ENCODE measurements at places on chromosomes 7 and 10. TPM values are rescaled to one million over a fixed set of nuclear protein-coding genes. Genes with fewer than 3 reads are reported as not detected.

The SHTN1 gene
- 7.4 TPM for total RNA-seq

The PTF1A gene
- not detected for total RNA-seq

DNA sequence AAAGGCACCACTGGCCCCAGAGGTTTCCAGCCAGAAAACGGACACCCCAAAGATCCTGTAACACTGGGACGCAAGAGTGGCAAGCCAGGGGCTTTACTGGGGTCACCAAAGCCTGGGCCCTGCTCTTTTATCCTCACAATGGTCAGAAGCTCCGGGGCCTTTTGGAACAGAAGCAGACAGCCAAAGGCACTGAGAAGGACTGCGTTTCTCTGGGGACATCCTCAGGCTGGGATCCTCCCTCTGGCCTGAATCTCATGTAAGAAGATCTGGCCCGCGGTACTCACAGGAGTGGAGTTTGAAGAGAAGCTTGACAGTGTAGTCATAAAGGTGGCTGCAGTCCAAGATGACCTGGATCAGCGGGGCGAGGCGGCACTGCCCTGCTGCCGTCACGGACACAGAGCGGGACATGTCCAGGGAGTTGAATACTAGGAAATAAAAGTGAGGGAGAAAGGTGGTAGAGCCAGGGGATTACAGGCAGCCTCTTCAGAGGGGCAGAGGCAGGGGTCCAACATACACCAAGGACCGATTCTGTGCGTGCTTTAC lies 81.4 kb downstream of the SPDYE5 start:
- no peak overlapping the region for H3K4me3 ChIP-seq
- no peak for DNase-seq
- no peaks in the 10 kb centered on the region for H3K4me1 ChIP-seq

DNA sequence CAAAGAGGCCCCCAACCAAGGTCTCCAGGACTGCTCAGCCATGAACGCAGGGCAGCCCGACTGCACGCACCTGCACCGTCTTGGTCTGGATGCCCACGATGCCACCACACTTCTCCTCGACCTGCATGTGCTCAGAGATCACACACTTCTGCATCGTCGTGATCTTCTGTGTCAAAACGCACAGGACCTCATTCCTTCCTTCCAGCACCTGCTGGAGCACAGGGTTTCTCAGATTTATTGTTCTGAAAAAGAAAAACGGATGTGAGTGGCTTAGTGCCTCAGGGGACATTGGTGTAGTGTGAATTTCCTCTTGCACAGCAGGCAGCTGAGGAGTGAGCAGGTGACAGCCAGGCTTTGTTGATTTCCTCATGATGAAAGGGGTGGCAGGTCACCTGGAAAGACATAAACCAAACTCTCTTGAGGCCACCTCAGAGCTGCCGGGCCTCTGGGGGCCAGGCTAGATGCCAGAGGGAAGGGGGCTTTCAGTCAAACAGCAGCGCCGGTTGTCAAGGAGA lies 38.2 kb downstream of the GSDME start:
- no peaks in the 10 kb centered on the region for H3K27me3 ChIP-seq
- H3K4me1 ChIP-seq = no peaks in the 10 kb centered on the region
- no peaks in the 10 kb centered on the region for H3K36me3 ChIP-seq

DNA sequence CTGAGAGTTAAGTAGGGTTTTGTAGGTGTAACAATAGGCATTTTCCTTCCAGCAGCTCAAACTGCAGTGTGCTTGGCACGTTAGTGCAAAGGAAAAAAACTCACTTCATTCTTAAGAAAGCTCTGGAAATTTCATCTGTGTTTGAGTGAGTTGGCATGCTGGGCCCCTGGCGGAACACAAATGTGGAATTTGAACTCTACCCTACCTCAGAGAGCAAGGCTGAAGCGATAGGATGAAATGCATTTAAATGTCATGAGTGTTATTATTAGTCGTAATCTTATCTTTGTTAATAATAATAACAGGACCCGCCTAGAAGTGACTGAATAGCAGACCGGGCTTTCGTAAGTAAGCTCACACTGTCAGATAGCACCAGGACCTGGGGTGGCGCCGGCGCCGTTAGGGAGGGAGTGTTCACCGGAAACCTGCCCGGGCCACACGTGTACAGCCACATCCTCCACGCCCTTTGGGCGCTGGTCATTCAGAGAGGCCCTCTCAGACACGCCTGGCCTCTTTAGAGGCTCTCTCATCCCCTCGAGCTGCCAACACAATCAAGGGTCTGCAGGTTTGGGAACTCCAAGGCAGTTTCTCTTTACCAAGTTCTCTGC lies 63.5 kb downstream of the GRK5 start:
- DNase-seq = no peak
- peak overlapping the region; percentile 68 for H3K27ac ChIP-seq
- no peak overlapping the region for H3K4me3 ChIP-seq
- H3K36me3 ChIP-seq = no peaks in the 10 kb centered on the region
- H3K27me3 ChIP-seq = no peaks in the 10 kb centered on the region

DNA sequence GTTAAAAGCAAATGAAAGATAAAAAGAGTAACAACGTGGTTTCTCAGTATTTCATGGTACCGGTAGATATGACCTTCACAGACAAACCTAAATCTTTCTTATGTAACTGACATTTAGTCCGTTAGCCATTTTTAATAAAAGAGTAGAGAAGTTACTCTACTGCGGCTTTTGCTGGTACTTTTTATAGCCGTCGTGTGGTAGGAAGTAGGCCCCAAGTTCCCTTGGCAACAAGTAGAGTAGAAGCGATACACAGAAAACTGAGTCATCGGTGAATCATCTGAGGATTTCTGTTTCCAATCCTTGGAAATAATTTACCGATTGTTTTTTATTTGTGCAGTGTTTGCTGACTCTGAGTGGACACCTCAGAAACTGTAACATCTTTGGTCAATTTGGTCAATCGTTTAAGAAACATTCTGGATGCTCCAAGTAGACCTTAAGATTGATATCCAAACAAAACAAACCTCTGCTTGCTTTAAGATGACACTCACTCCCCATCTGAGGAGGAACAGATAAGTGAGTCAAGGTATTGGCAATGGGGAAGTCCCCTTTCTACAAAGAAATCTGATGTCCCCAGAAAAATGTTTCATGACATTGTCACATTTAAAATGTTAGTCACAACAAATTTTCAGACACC lies 63.9 kb upstream of the AHR start:
- H3K27ac ChIP-seq = peak overlapping the region; percentile 34
- H3K27me3 ChIP-seq = no peaks in the 10 kb centered on the region
- no peak overlapping the region for H3K4me3 ChIP-seq
- peaks cover 15% of the 10 kb centered on the region for H3K4me1 ChIP-seq

The SFRP4 gene
- 56.0 TPM for total RNA-seq

DNA sequence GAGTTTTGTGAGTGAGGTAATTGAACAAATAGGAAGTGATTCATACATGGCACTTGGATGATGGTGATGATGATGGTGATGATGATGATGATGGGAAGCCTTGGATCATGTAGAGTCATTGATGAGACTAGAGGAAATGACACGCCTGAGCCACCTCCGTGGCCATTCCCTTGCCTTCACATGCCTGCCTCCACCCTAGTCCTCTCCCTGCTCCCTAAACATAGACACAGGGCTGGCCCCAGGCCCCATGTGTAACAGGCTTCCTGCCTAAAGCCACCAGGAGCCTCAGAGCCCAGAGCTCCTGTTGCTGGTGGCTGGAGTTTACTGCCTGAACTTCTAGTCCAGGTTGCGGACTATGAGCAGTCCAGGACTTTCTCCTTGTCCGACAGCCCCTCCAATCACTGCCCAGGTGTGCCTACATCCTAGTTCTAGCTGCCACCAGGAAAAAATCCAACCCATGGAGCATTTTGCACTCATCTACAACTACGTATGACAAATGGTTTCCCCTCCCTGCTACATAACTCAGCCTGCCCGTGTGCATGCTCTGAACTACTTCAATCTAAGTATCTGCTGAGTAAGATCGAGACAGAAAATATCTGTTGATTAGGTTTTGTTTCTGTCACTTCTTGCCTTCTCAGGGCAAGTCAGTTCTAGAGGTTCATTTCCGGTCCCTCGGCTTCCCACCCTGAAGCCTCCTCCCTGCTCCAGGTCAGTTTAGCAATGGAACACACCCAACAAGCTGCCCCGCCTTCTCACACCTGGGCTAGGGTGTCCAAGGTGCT lies 35.5 kb upstream of the KDM7A start:
- H3K27me3 ChIP-seq = no peaks in the 10 kb centered on the region
- no peak overlapping the region for H3K4me3 ChIP-seq

GRCh38 chr7:100366411-100367250 lies 6.7 kb upstream of the PILRA start:
- no peaks in the 10 kb centered on the region for H3K27me3 ChIP-seq
- no peaks in the 10 kb centered on the region for H3K4me1 ChIP-seq
- no peak for DNase-seq
- H3K4me3 ChIP-seq = no peak overlapping the region
- H3K36me3 ChIP-seq = peaks cover 12% of the 10 kb centered on the region

DNA sequence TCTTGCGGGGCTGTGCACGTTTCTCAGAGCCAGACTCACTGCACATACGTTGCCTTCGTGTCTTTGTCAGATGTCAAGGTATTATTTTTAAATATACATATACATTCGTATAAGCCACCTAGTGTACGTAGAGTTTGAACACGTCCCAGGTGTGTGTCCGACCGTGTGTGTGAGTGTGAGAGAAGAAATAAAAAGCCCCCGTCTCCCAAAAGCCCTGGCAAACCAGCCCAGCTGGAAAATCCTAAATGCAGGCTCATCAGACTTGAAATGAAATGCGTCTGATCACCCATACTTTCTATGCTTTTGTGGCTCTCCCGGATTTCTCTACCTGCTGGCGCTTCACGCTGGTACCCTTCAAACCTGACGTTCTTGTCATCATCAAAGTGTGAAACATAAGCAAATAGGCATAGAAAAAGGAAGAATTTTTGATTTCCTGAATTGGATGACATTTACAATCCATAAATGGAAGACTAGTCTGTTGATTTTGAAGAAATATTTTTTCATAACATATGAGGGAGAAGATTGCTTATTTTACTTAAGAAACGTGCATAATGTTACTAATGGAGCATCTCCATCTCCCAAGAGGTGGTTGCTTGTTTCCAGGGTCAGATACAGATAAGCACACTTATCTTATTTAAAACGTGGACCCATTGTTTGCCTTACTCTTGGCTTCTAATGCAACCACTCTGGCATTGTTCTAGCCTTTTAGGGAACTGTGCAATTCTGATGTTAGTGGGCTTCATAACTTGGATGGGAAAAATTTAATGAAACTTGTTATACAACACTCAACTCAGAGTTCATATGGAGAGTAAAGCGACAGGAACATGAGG lies 971 bp downstream of the PRKG1 start:
- H3K4me3 ChIP-seq = peak overlapping the region; percentile 60
- no peaks in the 10 kb centered on the region for H3K36me3 ChIP-seq
- peaks cover 11% of the 10 kb centered on the region for H3K4me1 ChIP-seq

DNA sequence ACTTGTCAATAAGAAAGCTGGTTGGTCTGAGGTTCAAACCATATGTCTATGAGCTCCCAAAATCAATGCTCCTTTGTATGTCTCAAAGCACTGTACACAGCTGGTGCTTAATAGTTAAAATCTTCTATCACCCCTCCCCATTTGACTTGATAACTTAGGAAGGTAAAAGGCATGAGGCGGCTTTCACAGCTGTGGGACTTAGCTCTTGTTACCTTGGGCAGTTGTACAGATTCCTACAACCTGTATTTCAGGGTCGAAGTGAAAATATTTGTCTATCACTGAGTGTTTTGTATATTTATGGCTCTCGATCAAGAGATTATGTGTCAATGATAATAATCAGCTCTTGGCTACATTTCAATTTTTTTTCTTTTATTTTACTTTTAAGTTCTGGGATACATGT lies 992 bp upstream of the KIFBP start:
- H3K4me1 ChIP-seq = peaks cover 42% of the 10 kb centered on the region
- no peak for DNase-seq
- no peak overlapping the region for H3K27ac ChIP-seq
- no peak overlapping the region for H3K4me3 ChIP-seq

GRCh38 chr10:125127986-125128385 lies 32.4 kb downstream of the CTBP2 start:
- no peaks in the 10 kb centered on the region for H3K27me3 ChIP-seq
- H3K4me1 ChIP-seq = peaks cover 65% of the 10 kb centered on the region
- DNase-seq = no peak

DNA sequence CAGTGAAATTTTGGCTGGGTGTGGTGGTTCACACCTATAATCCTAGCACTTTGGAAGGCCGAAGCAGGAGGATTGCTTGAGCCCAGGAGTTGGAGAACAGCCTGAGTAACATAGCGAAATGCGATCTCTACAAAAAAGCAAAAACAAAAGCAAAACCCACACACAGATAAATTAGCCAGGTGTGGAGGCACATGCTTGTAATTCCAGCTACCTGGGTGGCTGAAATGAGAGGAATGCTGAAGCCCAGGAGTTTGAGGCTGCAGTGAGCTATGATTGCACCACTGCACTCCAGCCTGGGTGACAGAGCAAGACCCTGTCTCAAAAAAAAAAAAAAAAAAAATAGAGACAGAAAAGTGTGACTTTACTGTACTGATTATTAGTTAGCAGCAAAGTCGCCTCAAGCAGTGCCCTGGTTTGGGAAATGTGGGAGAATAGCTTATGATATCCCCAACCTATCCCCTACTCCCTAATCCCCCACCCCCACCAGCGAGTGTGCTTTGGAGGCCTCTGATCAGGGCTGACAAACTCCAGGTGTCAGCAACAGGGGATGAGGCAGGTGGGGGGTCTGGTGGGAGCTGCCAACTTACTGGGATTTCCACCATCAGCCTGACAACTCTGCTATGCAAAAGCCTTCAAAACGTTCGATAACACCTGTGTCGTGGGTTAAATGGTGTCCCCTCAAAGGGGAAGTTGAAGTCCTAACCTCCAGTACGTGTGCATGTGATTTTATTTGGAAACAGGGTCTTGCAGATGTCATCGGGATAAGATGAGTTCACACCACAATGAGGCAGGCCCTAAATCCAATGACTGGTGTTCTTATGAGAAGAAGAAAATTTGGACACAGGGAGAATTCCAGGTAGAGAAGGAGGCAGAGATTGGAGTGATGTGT lies 124.7 kb upstream of the SDK1 start:
- H3K27me3 ChIP-seq = no peaks in the 10 kb centered on the region
- no peak for DNase-seq
- H3K4me1 ChIP-seq = no peaks in the 10 kb centered on the region
- no peaks in the 10 kb centered on the region for H3K36me3 ChIP-seq

The TFEC gene
- total RNA-seq = 4.7 TPM

DNA sequence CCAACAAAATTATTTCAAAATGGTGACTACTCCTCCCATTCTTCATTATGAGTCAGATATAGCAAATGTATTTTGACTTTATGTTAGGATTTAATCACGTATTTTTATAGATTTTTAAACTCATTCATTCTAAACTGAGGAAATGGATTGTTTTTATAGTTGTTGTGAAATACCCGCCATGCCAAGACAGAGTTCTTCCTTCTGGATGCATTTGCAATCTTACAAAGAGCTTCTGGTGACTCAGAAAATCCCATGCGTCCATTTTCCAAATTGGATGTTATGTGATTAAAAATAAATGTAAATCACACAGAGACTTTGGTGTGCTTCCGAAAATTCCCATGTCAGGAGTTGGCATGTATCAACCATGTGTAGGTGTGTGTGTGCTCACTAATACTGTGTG lies 179.3 kb downstream of the TRIL start:
- peaks cover 7% of the 10 kb centered on the region for H3K4me1 ChIP-seq
- H3K27ac ChIP-seq = no peak overlapping the region
- DNase-seq = no peak
- H3K4me3 ChIP-seq = no peak overlapping the region

GRCh38 chr10:34702093-34702937 lies 112.8 kb downstream of the PARD3 start:
- H3K27ac ChIP-seq = no peak overlapping the region
- no peaks in the 10 kb centered on the region for H3K36me3 ChIP-seq
- DNase-seq = no peak
- H3K4me1 ChIP-seq = peaks cover 80% of the 10 kb centered on the region
